Inflammatory macrophage treated with lipopolysaccharide for 1 hour (primary cell): ENCODE measurements at places on chromosomes 2 and 18.

DNA sequence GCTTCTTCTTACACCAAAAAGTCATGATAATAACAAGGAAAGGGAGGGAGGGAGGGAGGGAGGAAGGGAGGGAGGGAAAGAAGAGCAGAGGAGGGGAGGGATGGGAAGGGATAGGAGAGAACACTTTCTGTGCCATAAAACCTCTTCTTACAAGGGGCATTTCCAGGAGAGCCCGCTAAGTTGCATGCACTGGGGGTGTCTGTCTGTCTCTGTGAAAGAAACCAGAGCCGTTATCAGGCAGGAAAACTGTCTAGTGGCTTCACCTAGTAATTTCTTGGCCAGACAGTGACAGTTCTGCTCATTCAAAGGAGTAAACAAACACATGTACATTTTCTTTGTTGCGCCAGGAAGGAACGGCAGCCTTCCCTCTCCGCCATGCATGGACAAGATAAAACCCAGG is 45.8 kb downstream of the AQP12A start:
- DNase-seq: no peak

- DNase-seq: no peak
These were observed 320.3 kb upstream of the VRK2 start for GRCh38 chr2:57726294-57726693.

DNA sequence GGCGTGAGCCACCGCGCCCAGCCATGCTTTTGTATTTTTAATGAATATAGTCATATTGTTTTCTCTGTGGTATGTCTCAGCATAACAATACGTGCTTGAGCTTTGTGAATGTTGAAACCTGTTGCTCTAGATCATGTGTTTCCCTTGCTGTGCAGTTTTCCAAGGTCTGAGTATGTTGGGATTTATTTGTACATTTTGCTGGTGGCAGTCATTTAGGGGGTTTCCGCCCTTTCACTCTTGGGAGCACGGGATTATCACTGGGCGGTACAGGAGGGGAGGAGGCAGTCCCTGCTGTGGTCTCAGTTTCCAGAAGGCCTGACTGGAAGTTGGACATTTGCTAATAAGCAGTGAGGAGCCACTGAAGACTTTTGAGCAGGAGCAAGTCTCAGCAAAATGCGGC is 24.9 kb upstream of the CATIP start:
- DNase-seq: peak; percentile 93

DNA sequence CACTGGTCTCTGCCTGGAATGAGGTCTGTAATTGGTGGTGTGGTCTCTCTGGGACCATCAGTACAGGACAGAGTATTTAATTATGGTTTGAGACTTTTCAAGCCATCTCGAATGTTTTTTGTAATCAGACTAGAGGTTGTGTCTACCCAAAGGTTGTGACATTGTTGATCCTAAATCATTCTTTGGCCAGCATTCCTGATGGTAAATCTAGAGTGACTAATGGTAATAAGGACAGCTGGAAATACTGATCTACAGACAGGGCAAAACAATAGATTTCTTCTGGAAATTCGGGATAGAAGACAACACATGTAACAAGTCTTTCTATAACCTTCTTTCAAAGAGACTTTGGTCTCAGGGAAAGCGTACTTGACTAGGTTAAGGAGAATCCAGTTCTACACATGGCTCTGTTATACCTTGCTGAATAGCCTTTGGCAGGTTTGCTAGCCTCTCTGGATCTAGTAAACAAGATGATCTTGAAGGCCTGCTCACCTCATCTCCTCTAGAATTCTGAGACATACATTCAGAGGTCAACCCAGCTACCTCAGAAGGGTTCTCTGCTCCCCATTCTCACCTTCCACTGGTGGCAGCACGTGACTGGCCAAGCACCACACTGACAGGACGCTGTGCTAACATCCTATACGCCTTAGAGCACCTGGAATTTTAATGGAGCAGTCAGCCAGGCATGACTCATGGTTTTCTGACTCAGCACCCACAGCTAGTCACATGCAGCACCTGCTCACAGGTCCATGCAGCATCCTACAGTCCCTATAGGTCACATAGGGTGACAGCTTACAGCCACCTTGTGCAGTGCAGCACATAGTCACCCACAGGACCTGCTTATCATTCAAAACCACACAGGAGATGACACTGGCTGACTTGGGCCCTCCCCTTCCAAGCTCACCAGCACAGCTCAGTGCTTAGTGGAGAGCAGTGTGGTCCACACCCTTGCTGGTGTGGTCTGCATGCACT is 12.2 kb downstream of the PLB1 start:
- DNase-seq: no peak

GRCh38 chr18:73852789-73853549 is 294.7 kb downstream of the FBXO15 start:
- DNase-seq: no peak

GRCh38 chr2:177887722-177888121 is 184.9 kb downstream of the PDE11A start:
- no peak for DNase-seq

- no peak for DNase-seq
These were observed 15.2 kb downstream of the RAMP1 start for GRCh38 chr2:237874585-237875161.

- DNase-seq: no peak
These were observed 20.3 kb downstream of the SPOPL start for GRCh38 chr2:138521821-138522220.

GRCh38 chr2:203693242-203693879 is 13.1 kb upstream of the CD28 start:
- DNase-seq: no peak

DNA sequence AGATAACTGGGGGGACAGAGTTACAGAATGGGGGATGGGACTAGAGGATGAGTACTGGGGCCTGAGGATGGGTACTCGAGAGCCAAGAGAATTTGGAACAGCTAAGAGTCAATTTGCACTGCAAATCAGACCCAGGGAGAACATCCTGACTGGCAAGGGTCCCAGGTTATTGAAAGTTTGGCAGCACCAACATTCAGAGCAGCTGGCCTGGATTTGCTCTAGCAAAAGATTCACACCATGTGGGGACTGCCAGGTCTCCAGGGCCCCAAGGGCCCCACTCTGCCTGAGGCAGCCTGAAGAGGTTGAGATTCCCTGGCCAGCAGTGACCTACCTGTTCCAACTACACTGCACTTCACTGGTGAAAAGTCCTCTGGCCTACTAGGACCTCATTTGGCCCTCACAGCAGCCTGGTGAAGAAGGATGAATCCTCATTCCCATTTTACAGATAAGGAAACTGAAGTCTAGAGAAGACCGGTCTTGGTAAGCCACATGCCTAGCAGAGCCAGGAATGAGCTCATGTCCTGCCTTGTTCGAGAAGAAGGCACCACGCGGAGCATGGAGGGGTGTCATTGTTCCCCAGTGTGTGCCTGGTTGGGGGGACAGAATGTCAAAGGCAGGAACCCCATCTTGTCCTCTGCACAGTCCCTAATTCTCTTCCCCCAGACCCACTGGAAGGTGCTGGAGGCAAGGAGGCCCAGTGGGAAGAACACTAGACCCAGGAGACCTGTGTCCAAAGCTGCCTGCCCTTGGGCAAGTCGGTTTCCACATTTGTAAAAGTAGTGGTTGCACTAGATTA is 258.6 kb downstream of the TNS1 start:
- DNase-seq: no peak

- DNase-seq: no peak
These were observed 420.8 kb upstream of the SPHKAP start for GRCh38 chr2:228602288-228602687.

DNA sequence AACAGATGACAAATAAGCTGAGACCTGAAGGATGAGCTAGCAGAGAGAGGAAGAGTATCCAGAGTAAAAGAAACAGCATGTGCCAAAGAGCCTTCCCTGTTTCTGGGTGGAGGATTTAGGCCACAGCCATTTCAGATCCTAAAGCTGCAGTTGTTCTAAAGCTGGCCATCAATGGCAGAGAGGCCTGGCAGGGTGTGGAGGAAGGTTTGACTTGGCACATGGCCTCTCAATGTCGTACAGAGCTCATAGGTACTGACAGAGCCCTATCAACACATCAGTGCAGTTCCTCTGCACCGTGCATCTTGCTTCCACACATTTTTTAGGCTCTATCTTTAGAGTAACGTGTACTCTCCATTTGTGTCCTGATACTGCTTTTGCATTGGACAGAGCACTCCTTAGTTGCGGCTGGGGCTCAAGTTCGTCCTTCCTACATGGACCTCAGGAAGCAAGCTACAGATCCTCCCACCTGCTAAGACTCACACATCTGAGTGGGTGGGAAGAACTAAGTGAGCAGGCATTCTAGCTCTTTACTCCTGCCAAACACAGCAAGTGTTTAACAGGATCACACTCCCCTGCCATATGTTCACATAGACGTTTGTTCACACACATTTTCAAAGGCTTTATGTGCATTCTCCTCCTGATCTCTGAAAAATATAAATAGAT is 3.0 kb upstream of the CHMP3 start:
- peak; percentile 10 for DNase-seq

GRCh38 chr18:3709205-3709604 is 259.2 kb downstream of the TGIF1 start:
- no peak for DNase-seq

- peak; percentile 63 for DNase-seq
These were observed 308.9 kb upstream of the CCDC68 start for GRCh38 chr18:55268151-55268601.
